ENCODE measurements at places on chromosomes 16 and 17.

- no peak for DNase-seq
Measured at GRCh38 chr17:81249223-81250040, 10.3 kb downstream of the NDUFAF8 start.

DNA sequence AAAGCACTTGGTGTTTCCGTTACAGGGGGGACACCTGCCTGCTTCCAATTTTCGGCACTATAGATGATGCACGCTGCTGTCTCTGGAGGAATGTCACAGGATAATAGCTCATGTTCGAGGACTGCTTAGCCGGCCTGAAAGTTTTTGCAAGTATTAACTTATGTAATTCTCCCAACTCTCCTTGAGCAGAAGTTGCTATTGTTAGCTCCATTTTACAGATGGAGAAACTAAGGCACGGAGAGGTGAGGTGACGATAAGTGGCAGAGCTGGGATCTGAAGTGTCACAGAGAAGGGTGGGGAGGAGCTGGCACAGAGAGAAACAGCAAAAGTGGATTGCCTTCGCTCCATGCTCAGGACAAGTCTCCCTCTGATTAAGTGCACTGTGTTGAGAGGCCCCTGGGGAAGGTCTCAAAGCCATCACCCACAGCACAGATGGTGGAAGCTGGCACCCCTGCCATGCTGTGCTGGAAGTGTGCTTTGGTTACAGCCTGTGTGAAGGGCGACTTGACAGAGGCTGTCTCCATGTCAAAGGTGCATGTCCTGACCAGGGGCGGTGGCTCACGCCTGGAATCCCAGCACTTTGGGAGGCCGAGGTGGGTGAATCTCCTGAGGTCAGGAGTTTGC lies 40.8 kb upstream of the MEAK7 start:
- DNase-seq, result no peak

DNA sequence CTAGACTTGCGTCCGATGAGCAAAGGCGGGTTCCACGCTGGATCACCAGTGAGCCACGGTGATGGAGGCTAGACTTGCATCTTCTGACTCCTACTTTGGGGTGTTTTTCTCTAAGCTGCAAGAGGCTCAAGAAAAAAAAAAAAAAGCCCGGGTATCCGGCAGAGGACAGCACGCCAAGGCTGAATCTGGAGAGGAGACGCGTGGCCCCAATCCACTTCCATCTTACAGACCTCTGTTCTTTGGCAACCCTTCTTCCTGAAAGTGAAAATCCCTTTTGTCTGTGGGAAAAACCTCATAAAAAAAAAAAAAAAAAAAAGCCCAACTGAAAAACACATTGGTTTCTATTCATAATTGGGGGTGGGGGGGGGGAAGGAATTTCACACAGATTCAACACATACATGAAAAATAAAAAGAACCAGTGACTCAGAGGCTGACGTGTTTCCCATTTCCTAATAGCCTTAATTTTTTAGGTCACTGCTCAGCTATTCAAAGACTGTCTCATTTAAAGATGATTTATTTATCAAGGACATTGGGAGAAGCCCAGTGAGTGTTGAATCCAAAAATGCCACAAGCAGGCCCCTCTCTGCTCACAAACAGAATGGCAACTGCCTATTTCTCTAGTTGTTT lies 258.3 kb downstream of the FOXL1 start:
- no peak for DNase-seq

DNA sequence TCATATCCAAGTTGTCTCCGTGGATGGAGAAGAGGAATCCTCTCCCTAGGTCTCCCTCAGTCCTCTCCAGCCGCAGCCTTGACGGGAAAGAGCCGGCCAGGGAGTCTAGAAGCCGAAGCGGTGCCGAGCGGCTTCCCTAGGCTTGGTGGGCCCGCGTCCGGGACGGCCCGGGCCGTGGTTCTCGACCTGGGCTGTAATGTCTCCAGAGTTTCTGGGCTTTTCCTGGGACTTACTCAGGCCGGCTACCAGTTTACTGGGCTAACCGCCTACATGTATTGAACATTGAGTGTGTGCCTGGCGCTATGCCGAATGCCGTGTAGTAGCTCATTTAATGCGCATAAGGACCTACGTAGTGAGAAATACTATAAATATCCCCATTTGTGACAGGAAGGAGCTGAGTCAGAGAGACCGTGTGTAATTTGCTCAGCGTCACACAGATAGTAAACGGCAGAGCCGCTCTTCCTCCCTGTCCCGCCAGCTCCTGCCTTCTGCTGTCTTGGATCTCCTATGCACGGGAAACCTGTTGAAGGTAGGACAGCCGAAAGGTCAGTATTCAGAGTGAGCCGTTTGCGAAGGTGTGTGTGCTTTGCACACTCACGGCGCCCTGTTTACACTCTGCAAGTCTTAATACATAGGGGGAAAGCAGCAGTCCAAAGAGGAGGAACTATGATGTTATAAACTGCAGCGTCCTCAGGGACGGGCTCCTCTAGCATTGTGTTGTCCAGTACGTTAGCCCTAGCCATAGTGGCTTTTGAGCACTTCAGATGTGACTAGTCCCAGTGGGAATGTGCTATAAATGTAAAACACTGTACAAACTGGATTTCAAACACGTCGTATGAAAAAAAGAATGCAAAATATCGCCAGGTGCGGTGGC lies 723 bp upstream of the SPAG5 start:
- DNase-seq, result peak; percentile 56

GRCh38 chr17:71900621-71901229 lies 220.1 kb upstream of the SOX9 start:
- no peak for DNase-seq

DNA sequence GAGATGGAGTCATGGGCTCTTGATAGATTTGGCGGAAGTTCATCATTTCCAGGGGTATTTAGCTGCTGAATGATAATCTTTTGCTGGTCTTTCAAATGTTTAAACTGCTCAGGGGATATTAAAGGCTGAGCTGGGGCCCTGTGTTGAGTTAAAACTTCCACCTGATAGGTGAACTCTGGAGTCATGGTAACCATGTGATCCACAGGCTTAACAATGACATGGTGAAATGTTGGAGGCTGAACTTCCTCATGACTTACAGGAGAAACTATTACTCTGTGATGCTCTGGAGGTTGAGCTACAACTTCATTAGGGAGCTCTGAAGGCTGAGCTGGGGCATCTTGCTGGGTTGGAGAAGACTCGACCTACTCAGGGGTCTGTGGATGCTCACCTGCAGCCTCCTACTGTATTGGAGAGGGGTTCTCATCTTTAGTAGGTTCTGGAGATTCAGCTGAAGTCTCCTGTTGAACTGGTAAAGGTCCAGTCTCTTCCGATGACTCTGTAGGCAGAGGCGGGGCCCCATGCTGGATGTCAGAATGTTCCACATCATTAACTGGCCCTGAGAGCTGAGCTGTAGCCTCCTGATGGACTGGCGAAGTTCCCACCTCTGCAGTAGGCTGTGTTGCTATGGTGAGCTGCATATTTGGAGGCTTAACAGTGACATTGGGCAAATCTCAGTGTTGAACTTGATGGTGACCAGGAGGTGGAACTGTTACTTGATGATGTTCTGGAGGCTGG lies 24.2 kb downstream of the RDM1 start:
- no peak for DNase-seq

GRCh38 chr16:79316004-79316458 lies 284.5 kb downstream of the MAF start:
- DNase-seq, result peak; percentile 88

DNA sequence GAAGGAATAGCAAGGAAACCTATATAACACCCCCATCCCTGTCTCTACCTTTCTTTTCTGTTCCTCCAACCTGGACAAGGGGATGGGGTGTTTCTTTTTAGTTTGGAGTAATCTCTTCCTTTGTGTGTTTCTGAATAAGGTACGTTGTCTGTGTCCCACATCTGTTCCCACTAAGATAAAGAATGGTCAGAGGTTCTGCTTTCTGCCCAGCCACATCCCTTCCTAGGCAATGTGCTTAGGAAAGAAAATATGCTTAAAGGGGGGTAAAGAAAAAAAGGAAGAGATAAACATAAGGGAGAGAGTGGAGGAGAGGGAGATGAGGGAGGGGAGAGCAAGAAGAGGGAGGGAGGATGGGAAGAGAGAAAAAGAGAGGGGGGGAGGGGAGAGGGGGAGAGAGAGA lies 35.1 kb downstream of the SLC6A2 start:
- DNase-seq, result no peak

All from stimulated activated effector memory CD8-positive, alpha-beta T cell treated with anti-CD3 and anti-CD28 coated beads, Interleukin-12 subunit alpha, Interleukin-12 subunit beta, amount 100 ng/mL, for 72 hours (primary cell).